ENCODE measurements at places on chromosomes 12 and 14.

DNA sequence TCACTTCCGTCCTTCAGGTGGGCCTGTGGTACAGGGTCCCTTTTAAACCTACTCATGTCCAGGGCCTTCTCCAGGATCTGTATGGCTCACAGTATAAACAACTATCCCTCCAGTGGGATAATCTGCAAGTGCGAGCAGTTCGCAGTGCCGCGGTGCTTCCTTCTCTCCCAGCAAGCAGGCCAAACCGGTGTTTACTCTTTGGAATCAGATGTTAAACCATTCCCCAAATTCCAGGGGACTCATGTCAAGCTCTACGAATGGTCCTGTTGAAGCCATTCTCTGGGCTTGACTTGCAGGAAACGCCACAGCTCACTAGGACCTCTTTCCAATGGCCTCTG, 59.6 kb downstream of the OR11H12 start:
- DNase-seq: no peak

GRCh38 chr12:32993404-32993803, 96.8 kb upstream of the PKP2 start:
- no peak for DNase-seq

DNA sequence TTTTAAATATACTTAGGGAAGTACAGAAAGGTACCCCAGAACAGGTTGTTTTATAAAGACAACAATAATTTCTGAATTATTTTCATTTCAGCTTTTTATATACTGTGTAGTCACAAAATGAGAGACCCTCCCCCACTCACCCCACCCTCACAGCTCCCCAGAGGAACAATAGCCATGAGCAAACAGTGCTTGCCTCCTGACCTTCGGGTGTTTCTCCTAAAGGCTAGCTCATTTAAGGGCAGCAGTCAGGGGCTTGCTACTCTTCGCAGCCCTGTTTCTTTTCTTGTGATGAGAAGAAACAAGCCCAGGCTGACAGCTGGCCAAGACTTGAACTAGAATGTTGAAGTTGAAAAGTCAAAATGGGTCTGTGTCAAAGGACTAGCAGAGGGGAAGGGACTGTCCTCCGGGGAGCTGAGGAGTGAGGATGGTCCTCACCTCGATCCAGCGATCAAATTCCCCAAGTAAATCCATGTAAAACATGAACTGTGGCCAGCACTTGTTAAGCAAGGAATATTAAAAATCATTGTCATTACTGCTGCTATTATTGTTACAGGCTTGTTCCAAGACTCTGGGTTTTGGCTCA, 133.8 kb upstream of the ARHGAP5 start:
- no peak for DNase-seq

DNA sequence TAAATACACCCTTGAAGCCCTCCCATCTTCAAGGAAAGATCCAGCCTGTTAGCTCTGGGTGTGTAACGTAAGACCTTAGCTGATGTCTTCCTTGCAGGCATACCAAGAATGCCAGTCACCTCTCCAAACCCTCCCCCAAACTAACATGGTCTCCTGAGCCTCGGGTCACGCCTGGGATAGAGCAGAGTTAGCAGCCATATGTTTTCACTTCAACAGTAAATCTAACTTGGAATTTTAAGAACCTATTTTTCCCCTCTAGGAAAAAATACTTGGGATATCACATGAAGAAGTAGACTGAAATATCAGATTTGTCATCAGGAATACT, 27.9 kb downstream of the BCL2L14 start:
- no peak for DNase-seq

- DNase-seq: no peak
Measured at GRCh38 chr14:103155010-103155409, 31.7 kb downstream of the TNFAIP2 start.

- no peak for DNase-seq
Measured at GRCh38 chr14:23296012-23296777, 6.5 kb downstream of the PPP1R3E start.

Data from activated T-cell treated with anti-CD3 and anti-CD28 coated beads, Interleukin-2, amount 50 U/mL, for 4 hours (primary cell).